T-cell (primary cell): ENCODE measurements at places on chromosomes 13 and 19. TPM values are rescaled to one million over a fixed set of nuclear protein-coding genes. Genes with fewer than 3 reads are reported as not detected.

DNA sequence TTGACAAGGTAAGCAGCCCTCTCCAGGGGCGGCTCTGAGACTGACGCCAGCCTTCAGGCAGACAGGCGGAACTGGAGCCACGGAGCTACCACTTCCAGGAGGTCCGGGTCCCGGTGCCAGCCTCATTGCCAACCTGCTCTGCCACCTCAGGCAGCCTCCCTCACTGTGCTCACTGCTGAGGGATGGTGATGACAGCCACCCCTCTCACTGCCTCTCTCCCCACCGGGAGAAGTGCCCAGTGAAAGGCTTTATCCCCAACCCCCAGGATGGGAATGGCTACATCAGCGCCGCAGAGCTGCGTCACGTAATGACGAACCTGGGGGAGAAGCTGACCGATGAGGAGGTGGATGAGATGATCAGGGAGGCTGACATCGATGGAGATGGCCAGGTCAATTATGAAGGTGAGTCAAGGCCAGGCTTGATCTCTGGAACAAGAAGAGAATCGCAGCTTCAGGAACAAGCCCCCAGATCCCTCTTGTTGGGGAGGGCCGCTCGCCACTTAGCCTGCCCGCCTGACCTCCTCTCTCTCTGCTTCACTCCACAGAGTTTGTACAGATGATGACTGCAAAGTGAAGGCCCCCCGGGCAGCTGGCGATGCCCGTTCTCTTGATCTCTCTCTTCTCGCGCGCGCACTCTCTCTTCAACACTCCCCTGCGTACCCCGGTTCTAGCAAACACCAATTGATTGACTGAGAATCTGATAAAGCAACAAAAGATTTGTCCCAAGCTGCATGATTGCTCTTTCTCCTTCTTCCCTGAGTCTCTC, 7.6 kb downstream of the CALM3 start:
- H3K4me1 ChIP-seq: peaks cover 60% of the 10 kb centered on the region
- no peak overlapping the region for H3K27ac ChIP-seq
- no peak for DNase-seq

DNA sequence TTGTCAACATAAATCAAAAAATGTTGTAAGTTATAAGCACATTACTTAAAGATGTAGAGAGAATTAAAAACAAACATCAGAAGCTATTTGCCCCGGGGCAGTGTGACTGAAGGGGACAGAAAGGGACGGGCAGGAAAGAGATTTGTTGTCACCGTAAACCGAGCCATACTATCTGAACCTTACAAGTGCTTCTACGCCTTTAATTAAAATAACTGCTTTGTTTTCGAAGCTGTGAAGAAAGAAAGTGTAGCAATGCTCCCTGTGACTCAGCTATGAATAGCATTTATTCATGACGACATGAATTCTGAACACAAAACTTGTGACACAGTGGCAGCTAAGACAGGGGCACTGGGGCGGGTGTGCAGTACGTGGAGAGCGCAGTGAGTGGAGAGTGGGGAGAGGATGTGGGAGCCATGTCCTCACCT, 30.0 kb downstream of the ZNF787 start:
- H3K4me1 ChIP-seq: peaks cover 4% of the 10 kb centered on the region
- no peak overlapping the region for H3K4me3 ChIP-seq
- H3K27ac ChIP-seq: no peak overlapping the region
- peaks cover 24% of the 10 kb centered on the region for H3K36me3 ChIP-seq
- no peaks in the 10 kb centered on the region for H3K27me3 ChIP-seq
- DNase-seq: no peak

GRCh38 chr13:40483601-40484000, 182.8 kb downstream of the FOXO1 start:
- no peaks in the 10 kb centered on the region for H3K36me3 ChIP-seq
- no peak for DNase-seq
- H3K27me3 ChIP-seq: no peaks in the 10 kb centered on the region
- peak overlapping the region; percentile 73 for H3K27ac ChIP-seq

- H3K4me3 ChIP-seq: no peak overlapping the region
- DNase-seq: no peak
- no peaks in the 10 kb centered on the region for H3K27me3 ChIP-seq
- peaks cover 45% of the 10 kb centered on the region for H3K4me1 ChIP-seq
These were observed 12.7 kb downstream of the PRAM1 start for GRCh38 chr19:8489561-8490394.

DNA sequence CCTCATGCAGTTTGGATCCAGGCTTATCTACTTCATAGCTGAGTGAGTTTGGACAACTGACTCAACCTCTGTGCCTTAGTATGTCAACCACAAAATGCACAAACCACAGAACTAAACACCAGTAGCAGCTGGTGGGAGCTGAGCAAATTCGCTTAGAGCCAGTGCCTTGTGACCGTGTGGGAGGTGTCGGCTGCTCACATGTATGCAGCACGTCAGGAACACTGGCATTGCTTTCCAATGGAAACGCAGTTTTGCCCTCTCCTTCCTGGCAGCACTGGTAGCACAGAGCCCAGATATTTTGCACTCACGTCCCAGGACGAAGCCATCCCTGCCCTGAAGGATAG, 8.3 kb upstream of the NTN5 start:
- no peak overlapping the region for H3K4me3 ChIP-seq
- no peak for DNase-seq
- no peaks in the 10 kb centered on the region for H3K27me3 ChIP-seq
- H3K27ac ChIP-seq: no peak overlapping the region

GRCh38 chr19:48378194-48378570, 13.2 kb downstream of the KDELR1 start:
- no peak for DNase-seq
- no peaks in the 10 kb centered on the region for H3K4me1 ChIP-seq
- no peaks in the 10 kb centered on the region for H3K27me3 ChIP-seq
- no peak overlapping the region for H3K4me3 ChIP-seq
- H3K36me3 ChIP-seq: peaks cover 4% of the 10 kb centered on the region
- no peak overlapping the region for H3K27ac ChIP-seq

DNA sequence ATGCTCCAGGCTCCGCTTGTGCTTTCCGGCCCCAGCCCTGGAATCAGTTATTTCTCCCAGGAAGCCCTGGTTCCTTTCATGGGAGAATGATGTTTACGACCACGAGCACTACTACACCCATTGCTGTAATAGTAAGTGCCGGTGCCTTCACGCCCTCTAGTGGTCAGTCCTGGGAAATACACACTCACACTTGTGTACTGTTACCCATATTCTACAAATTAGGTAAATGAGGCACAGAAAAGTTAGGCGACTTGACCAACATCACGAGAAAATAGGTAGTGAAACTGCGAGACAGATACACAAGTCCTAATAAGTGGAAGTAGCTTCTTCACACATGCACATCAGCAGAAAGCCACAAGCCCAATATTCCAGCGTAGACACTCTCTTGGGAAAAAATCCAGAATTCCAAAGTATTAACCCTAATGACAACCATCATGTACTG, 21.7 kb downstream of the CEACAM21 start:
- H3K36me3 ChIP-seq: no peaks in the 10 kb centered on the region
- H3K27ac ChIP-seq: no peak overlapping the region
- H3K27me3 ChIP-seq: peaks cover 8% of the 10 kb centered on the region
- DNase-seq: peak; percentile 51
- H3K4me3 ChIP-seq: no peak overlapping the region
- no peaks in the 10 kb centered on the region for H3K4me1 ChIP-seq

GRCh38 chr13:95060014-95060519, 241.2 kb downstream of the ABCC4 start:
- no peaks in the 10 kb centered on the region for H3K36me3 ChIP-seq
- H3K27me3 ChIP-seq: no peaks in the 10 kb centered on the region
- no peak for DNase-seq
- H3K27ac ChIP-seq: no peak overlapping the region
- no peaks in the 10 kb centered on the region for H3K4me1 ChIP-seq
- H3K4me3 ChIP-seq: no peak overlapping the region

- H3K4me3 ChIP-seq: no peak overlapping the region
- peaks cover 15% of the 10 kb centered on the region for H3K27me3 ChIP-seq
- DNase-seq: no peak
- H3K4me1 ChIP-seq: no peaks in the 10 kb centered on the region
These were observed 1.6 kb upstream of the TTC9B start for GRCh38 chr19:40219721-40220276.

DNA sequence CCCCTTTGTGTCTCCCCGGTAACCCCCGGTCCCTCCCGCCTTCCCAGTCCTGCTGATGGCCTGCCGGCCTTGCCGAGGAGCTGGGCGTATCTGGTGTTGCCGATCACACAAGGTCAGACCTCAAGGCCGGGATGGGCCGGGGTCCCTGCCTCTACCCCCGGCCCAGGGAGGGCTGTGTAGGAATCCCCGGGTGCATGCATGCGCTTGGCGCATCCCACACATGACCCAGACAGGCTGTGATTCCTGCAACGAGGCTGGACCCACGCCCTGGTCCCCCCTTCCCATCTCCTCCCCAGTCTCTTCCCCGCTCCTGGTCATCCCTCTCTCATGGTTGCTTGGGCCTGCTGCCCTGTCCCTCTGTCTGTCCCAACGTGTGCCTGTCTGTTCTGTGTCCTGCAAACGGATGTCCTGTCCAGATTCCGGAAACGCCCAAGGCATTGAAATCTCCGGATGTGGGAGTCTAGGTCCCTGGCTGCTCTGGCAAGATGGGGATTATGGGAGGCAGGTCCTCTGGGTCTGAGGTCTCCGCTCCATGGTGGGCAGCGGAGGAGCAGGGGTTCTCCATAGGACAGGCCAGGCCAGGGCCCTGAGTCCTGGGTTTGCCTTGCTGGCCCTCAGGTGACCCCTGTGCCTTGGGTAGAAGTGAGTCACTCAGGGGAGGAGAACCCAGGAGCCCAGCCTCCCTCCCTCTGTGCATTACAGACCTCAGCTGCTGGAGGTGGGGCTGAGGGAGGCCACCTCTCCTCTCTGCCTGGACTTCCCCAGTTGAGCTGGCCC, 1.6 kb downstream of the PKN1 start:
- DNase-seq: no peak
- H3K36me3 ChIP-seq: no peaks in the 10 kb centered on the region
- H3K27me3 ChIP-seq: peaks cover 9% of the 10 kb centered on the region
- peak overlapping the region; percentile 83 for H3K27ac ChIP-seq
- H3K4me3 ChIP-seq: no peak overlapping the region

GRCh38 chr13:20306039-20306438, 73.9 kb upstream of the GJB6 start:
- DNase-seq: no peak
- H3K4me1 ChIP-seq: no peaks in the 10 kb centered on the region
- H3K27me3 ChIP-seq: peaks cover 7% of the 10 kb centered on the region
- H3K36me3 ChIP-seq: no peaks in the 10 kb centered on the region
- no peak overlapping the region for H3K4me3 ChIP-seq
- H3K27ac ChIP-seq: no peak overlapping the region

DNA sequence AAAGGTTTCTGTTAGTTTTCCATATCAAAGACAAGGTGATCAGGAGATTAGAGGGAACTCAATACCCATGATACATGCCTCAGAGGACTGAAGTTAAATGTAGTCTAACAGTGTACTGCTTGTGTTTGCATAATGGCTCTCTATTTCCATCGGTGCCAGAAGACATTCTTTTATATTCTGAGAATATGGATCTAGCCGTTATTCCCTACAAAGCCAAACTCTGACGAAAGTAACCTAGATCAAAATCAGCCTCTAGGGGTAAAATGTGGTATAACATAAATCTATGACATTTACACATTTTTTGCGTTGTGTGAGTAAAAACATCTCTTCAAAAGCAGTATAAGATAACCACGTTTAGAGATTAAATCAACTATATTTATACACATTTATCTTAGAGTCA, 2232.7 kb downstream of the PCDH9 start:
- H3K4me1 ChIP-seq: no peaks in the 10 kb centered on the region
- H3K4me3 ChIP-seq: no peak overlapping the region

UBL3 gene
- 42.1 TPM for total RNA-seq

IL4I1 gene
- total RNA-seq: 2.0 TPM

KLK8 gene
- not detected for total RNA-seq

LGI4 gene
- 0.89 TPM for total RNA-seq

RNF225 gene
- 0.53 TPM for total RNA-seq
